Activated T-helper 9 cell treated with anti-CD3 and anti-CD28 coated beads, Interleukin-2, amount 50 U/mL, for 16 hours (primary cell): ENCODE measurements at places on chromosomes 1 and 21.

DNA sequence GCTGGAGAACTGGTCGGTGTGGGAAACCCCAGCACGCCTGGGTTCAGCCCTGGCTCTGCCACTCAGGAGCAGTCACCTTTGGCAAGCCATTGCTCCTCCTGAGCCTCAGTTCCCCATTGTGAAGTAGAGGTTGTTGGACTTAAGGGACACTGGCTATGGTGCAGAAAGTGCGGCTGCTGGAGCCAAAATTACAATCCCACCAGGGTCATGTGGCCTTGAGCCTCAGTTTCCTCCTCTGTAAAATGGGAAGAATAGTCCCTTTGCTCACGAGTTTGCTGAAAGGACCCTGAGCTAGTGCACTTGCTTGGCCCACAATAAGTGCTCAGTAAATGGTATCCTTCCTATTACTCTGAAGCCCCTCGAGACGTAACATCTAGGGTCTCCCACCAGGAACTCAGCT, 14.6 kb upstream of the TAS1R2 start:
- DNase-seq, result no peak

GRCh38 chr1:83701355-83701754, 297.6 kb downstream of the TTLL7 start:
- DNase-seq, result no peak

- no peak for DNase-seq
Observed at GRCh38 chr21:44943005-44943685, 3.3 kb downstream of the SLX9 start.

GRCh38 chr1:181482001-181482430, 1.3 kb upstream of the CACNA1E start:
- no peak for DNase-seq

GRCh38 chr1:218845589-218845988, 328.1 kb upstream of the LYPLAL1 start:
- no peak for DNase-seq

DNA sequence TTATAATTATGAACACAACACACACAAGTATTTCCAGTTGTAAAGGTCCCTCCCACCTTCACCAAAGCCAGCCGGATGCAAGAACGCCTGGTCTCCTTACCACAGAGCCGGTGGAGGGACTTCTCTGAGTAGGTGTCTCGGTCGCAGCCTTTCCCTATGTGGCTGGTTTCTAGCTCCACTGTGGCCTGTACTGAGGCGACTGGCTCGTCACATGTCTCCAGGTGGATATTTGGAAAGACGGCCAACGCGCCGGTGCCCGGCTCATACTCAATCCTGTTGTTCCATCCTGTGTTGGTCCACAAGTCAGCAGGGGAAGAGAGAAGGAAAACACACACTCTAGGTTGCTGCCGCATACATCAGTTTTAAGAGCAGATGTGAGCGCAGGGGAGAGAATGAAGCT, 74.4 kb downstream of the CLSTN1 start:
- no peak for DNase-seq

DNA sequence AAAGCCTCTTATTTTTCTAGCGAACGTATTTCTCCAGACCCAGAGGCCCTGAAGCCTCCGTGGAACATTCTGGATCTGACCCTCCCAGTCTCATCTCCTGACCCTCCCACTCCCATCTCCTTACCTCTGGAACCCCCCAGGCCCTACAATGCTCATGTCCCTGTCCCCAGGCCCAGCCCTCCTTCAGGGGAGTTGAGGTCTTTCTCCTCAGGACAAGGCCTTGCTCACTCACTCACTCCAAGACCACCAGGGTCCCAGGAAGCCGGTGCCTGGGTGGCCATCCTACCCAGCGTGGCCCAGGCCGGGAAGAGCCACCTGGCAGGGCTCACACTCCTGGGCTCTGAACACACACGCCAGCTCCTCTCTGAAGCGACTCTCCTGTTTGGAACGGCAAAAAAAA, 68.7 kb downstream of the ALPL start:
- no peak for DNase-seq

DNA sequence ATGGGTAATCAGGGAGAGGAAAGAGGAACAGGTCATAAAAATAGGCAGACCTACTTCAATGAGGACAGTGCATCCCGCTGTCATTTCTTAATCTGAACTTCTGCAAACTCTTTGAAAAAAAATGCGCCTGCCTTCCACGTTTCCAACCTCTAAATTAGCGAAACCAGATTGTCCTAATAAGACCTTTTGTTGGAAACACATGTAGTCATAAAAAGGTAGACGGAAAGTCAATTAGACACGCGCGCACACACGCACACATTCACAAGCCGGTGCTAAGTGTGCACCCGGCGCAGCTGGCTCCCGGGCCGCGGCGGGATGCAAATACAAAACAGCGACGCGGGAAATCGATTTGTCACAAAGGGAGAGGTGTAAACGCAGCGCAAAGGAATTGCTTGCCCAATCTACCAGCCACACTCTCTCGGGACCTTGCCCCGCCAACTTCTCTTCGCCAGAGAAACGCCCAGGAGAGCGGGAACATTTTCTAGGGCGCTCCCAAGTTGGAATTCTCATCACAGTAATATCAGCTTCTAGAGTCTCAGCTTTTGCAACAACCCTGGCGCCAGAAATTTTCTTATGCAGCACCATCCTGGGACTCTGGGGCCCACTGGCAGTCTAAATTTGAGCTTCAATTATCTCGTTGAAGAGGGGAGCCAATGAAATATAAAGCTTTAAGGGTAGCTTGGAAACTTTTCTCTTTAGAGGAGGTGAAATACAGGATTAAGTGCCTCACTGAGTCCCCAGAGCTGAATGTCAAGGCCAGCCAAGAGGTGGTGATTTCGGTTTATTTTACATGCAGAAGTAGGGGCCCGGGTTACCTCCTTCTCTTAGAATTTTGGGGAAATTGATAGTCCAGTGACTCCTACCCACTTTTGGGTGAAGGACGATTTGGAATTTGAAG, 4.5 kb downstream of the PRRX1 start:
- DNase-seq, result no peak

- DNase-seq, result no peak
Observed at GRCh38 chr1:110084227-110085078, 14.0 kb upstream of the ALX3 start.

DNA sequence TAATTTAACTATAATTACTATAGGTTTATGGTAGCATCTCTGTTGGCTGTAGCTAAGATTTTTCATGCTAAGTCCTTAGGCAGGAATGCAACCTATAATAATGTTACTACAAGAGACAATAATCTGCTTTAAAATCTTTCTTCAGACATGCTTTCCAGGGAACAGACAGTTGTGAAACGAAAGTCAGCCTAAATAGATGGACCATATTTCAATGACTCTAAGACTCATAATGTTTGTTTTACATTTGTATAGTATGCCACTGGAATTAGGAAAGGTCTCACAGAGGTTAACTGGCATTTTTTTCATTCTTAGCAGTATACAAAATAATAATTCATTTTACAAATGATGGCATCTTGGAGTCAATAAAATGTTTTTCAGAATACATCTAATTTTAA, 8.1 kb downstream of the RERE start:
- no peak for DNase-seq

- DNase-seq, result no peak
Observed at GRCh38 chr1:89175601-89176256, at the start of gene GBP7. Gene GBP7 (minus strand): TSS chr1:89176003. CDS start chr1:89171935, 4,068 bp downstream.

DNA sequence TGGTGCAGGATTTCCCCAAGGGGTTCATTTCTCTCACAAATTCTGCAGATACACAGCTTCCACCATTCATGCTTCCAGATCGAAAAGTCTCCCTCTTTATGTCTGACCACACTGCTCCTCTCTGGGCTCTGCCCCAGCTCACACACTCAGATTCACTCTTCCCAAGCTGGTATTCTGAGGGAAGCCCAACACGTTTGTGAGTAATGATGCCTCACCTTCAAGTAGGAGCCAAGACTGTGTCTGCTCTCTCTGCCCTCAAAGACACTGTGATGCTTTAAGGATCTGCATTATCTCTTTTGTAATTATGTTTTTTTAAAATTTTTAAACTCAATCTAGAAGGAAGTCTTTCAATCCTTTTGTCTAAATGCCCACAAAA, 19.8 kb downstream of the PRAMEF11 start:
- no peak for DNase-seq

DNA sequence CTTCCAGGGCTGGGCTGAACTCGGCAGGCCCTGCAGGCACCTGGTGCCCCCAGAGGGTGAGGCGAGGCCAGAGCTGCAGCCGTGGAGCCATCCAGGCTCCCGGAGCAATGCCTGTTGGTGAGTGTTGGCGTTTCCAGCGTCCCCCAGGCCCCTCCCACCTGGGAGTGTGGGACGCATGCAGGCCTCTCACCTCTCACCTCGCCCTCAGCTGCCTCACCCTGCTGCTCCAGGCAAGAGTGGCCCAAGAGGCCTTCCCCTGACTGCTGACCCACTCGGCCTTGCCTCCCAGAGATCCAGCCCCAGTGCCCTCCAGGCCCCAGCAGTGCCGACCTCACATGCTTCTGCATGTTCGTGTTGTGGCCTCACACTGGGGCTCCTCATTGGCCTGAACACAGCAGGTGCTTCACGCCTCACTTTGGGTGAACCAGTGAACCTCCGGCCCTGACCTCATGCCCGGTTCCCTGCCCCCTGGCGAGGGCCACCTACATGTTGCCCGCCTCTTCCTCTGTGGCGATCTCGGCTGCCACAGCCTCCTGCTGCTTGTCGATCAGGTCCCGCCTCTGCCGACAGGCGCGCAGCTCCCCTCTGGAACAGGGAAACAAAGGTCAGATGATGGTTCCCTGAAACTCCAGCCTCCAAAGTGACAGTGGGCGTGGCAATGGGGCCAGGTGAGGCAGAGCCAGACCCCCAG, 17.0 kb downstream of the CFAP74 start:
- DNase-seq, result no peak

GRCh38 chr1:110878993-110879392, 6.0 kb downstream of the CD53 start:
- DNase-seq, result no peak

DNA sequence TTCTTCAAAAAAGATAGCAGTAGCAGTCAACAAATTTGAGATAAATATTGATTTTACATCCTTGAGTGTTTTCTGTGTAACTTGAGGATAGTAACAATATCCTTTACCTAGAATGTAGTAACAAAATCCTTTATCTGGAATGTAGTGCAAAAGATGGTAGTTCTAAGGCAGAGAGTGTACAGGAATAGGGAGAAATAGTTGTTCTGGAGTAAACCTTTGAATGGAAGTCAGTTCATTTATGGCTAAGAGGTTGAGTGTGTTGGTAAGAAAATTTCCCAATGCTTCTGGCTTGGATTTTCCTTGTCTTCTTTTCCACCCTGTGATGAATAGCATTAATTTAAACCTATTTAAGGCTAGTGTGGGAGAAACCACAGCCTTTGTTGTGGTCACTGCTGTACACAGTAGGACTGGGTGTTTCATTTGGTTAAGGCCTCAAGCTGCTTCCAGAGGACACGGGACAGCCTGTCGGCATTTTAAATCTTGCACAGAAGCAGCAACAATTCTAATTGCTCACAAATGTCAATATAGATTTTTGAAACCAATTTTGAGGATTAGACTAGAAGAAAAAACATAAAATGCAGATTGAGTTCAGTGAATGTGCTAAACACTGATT, 11.3 kb downstream of the NFIA start:
- no peak for DNase-seq

- DNase-seq, result no peak
Observed at GRCh38 chr1:94275083-94275482, 37.7 kb upstream of the ARHGAP29 start.

DNA sequence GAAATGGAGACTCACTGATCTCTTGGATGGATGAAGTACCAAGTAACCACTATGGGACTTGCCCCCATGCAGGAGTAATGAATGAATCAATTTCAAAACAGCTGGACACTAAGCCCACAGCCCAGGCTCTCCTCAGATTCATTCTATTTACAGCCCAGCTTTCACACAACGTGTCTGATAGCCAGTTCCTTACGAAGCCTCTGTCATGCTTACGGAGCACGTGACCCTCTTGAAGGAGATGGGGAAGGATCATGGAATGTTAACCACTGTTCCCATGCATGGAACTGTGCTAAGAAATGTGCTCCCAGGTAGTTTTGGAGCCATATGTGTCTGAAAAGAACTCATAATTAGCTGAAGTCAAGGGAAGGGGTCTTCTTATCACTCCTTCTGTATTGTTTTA, 124.1 kb downstream of the KIF26B start:
- no peak for DNase-seq

GRCh38 chr1:94694226-94694915, 125.8 kb upstream of the SLC44A3 start:
- DNase-seq, result no peak

DNA sequence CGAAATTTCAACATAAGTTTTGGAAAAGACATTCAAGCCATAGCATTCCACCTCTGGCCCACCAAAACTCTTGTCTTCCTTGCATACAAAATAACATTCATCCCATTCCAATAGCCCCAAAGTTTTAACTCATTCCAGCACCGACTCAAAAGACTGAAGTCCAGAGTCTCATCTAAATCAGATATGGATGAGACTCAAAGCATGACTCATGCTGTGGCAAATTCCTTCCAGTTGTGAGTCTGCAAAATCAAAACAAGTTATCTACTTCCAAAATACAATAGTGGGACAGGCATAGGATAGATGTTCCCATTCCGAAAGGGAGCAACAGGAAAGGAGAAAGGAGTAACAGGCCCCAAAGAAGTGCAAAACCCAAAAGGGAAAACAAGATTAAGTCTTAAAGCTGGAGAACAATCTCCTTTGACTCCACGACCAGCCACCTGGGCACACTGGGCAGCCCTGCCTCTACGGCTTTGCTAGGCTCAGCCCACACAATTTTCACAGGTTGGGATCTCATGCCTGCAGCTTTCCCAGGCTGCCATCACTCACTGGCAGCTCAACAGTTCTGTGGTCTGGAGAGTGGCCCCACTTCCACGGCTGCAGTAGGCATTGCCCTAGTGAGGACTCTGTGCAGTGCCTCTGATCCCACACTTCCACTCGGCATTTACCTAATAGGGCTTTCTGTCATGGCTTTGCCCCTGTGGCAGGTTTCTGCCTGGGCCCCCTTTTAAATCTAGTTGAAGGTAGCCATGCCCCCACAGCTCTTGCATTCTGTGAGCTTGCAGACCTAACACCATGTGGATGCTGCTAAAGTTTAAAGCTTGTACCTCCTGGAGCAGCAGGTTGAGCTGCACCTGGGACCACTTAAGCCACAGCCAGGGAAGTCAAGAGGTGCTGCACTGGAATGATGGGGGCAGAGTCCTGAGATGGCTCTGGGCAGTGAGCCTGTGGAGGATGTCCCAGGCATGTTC, 51.0 kb downstream of the RUNX3 start:
- no peak for DNase-seq

GRCh38 chr1:168455764-168456163, 88.0 kb downstream of the XCL2 start:
- DNase-seq, result no peak

DNA sequence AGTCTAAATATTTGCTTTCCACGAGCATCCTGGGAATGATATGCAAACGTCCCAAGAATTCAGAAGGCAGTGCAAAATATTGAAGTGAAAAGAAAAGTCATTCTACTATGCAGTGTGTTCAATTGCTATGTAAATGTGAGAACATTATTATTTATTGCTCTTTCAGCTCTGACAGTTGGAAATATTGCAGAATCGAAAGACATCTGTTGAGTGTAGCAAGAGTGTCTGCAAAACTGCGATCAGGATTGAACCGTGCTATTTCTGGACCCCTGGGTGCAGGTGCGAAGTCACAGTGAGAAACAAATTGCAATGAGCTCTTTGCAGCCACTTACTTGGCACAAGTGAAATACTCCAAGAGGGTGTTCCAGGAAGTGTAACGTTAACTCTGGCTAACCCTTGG, 566.4 kb downstream of the AJAP1 start:
- DNase-seq, result no peak
